Epithelial cell of esophagus (primary cell): ENCODE measurements at places on chromosomes 5 and 9.
A peak's percentile ranks its signal among the peaks of the same experiment; 100 is the strongest.

DNA sequence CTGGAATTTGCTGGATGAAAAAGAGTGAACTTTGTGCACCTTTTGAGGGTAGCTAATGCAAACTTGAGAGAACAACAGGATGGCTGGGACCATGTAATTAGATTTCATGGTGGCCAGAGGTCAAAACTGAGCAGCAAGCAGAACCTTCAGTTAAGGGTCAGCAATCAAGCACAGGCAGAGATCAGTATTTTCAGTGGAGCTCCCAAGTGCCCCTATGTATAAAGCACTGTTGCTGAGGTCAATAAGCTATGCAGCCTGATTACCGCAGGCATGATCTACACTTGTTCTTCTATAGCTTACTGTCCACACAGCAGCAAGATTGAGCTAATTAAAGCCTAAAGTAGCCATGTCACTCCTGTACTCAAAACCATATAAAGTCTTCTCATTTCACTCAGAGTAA lies 62.1 kb upstream of the TMC1 start:
- no peak for DNase-seq

GRCh38 chr5:33438996-33439395 lies 1.8 kb upstream of the TARS1 start:
- peak; percentile 39 for DNase-seq

- DNase-seq = no peak
Observed at GRCh38 chr9:133578524-133579441, 30.4 kb downstream of the FAM163B start.

- DNase-seq = peak; percentile 75
Observed at GRCh38 chr5:67089200-67089725, 107.3 kb downstream of the CD180 start.

DNA sequence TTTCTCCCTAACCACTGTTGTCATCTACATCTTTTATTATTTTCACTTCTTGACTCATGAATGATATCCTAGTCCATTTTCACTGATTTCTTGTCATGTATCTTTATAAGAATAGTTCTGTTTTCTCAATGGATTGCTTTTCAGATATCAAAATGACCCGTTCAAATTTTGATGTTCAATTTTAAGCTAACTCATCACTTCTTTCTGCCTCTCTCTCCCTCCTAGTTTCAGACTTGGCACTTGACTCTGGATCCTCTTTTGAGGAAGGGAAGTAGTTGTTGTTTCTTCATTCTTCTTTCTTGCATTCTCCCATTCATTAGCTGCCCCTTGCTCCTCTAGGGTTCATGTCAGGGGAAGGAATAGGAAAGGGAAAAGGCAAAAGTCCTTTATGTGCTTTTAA lies 23.7 kb downstream of the CSNK1G3 start:
- DNase-seq = no peak

DNA sequence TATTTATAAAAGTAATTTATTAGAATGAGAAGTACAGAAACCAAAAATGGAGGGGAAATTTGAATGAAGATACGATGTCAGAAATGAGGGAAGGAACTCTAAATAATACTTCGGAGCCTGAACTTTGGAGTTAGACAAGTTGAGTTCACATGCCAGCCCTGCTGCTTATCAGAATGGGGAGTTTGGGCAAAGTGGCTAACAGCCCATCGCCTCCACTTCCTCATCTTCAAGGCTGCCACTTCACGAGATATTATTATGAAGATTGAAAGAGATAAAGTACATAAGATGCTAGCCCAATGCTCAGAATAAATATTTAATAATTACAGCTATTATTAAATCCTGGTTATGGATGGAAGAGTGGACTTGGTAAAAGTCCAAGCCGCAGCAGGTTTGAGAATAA lies 56.2 kb upstream of the ABCA1 start:
- DNase-seq = no peak

DNA sequence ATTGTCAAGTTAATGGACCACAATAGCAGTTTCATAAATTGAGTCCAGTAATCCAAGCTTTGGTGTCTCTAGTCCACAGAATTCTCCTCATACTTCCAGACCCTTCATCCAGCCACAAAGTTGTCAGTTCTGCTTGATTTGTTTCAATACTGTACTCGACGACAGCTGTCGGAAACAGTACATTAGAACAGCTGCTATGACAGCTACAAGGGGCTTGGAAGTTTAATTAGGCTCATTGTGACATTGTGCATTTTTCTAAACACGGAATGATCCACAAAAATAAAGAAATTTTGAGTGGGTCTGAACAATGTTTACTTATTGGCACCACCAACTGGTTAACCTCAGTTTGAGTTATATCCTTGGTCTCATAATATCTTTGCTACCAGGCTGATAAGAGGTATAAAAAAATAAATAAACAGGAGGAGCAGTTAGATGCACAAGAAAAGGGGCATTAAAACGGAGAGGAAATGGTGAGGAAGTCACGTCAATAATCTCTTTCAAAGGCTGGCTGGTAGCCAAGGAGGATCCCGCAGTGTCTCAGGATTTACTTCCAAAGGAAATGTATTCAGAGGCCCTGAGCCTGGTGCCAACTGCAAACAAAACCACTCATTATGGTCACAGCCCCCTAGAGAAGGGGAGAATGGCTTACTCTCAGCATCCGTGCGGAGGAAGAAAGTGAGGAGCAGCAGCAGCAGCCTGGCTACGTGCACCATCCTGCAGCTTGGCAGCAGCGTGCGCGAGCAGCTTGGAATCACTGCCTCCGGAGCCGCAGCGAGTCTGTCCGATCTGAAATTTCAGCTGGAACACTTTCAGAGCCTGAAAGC lies 933.8 kb upstream of the DMAC1 start:
- DNase-seq = peak; percentile 4

DNA sequence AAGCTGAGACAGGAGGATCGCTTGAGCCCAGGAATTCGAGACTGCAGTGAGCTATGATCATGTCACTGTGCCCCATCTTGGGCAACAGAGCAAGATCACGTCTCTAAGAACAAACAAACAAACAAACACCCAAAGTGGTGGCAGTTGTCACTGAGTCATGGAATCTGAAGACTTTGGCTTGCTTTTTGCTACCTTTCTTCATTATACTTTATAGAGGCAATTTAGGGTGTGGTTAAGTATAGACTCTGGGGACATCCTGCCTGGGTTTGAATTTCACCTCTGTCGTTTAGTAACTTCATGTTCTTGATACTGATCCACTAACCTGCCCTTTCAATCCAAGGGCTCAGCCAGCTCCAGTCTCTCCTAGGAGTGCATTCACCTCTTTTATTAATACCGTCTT lies 13.0 kb upstream of the HOMER1 start:
- no peak for DNase-seq

- DNase-seq = peak; percentile 59
Observed at GRCh38 chr9:111483439-111483857, 735 bp downstream of the ECPAS start.

DNA sequence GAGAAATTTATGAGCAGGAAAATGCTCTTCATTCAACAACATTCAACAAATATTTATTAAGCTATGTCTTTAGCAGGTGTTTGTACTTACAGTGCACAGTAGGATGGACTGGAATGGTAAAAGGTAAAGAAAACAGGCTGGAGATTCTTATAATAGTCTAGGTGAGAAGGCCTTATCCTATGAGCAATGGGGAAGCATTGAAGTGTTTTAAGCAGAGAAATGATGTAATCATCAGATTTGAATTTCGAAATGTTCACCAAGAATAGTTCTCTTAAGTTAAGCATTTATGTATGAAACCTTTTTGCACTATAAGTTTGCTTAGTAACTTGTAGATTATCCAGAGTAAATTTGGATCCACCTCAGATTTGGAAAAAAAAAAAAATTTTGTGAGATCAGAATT lies 209.3 kb downstream of the NR3C1 start:
- peak; percentile 64 for DNase-seq

GRCh38 chr5:65047948-65048690 lies 279.4 kb downstream of the CWC27 start:
- no peak for DNase-seq

DNA sequence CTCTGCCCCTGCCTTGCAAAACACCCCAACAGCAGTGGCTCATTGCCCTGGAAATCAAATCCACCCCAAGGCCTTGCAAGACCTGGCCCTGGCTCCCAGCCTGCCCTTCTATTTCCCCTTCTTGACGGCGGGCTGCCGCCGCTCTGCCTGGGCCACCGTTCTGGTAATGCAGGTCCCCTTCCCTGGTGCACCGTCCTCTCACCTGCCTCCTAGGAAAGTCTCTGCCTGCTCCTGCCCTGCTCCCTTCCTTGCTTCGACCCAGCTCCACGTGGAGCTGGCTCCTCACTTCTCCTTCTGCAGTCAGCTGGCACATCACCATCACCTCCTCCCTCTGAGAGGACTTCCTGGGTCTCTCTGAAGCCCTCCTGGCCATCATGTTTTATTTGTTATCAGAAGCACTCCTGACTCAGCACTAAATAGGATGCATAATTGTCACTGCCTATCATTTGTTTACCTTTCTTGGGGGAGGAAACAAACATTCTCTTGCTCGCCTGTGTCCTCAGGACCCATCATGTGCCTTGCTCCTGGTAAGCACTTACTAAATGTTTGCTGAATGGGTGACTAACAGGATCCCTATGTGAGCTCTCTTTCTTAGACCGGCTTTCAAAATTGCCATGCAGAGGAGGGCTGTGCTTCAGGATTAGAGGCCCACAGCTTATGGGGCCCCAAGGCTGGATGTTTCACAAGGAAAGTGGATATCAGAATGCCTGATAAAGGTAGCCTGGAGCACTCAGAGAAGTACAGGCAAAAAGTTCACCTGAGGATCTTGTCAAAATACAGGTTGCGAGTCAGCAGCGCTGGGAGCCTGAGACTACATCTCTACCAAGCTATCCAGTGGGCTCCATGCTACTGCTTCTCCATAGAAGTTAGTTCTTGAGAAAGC lies 19.6 kb upstream of the C5orf47 start:
- DNase-seq = peak; percentile 79
